ENCODE measurements at places on chromosomes 5 and 9.

DNA sequence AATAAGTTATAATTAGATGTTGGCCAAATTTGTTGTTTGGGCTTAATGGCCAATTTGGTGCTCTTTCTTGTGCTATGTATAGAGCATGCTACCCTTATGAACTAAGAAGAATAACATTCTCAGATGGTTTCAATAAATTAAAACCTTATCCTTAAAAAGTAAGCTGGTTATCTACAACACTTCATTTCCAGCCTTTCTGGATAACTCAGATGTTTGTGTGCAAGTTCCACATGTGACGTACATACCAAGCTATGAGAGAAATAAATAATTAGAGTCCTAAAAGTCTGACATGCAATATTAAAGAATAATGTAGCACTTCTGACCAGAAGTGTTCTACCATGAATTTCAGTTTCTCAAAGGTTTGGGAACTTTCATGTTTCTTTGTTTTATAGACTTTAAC is 11.7 kb downstream of the MTREX start:
- no peak for DNase-seq

GRCh38 chr9:97788763-97789663 is 64.0 kb upstream of the FOXE1 start:
- DNase-seq = no peak

GRCh38 chr9:120924698-120925534 is 1.7 kb downstream of the TRAF1 start:
- DNase-seq = no peak

- DNase-seq = no peak
Observed at GRCh38 chr9:95511616-95511931, 5.2 kb downstream of the PTCH1 start.

- DNase-seq = no peak
Observed at GRCh38 chr9:80378669-80379293, 807.0 kb downstream of the TLE4 start.

DNA sequence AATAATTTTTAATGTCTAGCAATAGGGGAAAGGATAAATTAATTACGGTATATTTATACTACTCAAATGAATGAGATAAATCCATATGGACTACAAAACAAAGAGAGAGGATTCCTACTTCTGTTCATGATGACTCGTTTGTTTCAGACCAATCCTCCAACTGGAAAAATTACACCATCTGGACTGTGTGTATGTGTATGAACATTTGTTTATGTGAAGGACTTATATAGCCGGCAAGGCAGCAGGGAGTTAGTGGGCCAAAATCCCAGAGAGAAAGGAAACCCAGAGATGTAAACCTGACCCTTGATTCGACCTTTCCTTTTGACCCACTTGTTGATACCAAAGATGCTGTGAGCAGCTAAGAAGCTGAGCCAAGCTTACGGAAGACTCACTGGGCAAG is 20.1 kb downstream of the PDE6A start:
- DNase-seq = no peak

- DNase-seq = no peak
Observed at GRCh38 chr9:7790022-7790818, 9.4 kb downstream of the DMAC1 start.

- DNase-seq = no peak
Observed at GRCh38 chr5:64612344-64612961, 77.8 kb upstream of the SHISAL2B start.

- DNase-seq = no peak
Observed at GRCh38 chr5:106307265-106307664, 1363.5 kb downstream of the EFNA5 start.

DNA sequence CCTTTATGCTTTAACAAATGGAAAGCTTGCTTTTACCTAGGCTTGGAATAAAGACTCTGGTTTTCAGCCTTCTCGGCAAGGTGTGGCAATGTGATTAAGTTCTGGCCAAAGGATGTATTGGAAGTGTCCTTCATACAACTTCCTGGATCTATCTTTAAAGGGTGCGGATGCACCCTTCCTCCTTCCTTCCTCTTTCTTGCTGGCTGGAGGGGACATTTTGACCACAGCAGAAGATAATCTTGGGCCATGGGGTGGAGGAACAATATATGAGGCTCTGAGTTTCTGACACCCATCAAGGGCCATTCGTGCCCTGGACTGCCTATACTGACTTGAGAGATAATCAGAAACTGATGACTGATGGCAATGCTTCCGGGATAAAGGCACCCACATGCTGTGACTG is 145.7 kb downstream of the ACER2 start:
- DNase-seq = no peak

DNA sequence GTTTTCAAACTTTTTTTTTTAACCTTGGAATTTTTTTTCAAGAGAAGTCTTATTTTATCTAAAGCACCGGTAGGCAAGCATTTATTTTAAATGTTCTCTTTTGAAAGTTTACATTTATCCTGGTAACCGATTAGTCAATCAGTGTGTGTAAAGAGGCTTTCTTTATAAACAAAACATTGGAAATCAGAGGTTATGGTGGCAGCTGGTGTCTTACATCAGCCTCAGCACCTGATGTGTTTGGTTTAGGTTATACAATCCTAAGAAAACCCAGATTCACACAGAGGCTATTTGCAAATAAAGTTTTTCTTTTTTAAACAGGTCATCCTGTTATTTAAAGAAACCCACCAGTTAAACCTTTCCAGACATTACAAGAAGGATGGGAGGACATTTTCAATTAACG is 173.3 kb upstream of the GDNF start:
- no peak for DNase-seq

- DNase-seq = no peak
Observed at GRCh38 chr9:87713988-87714330, 12.0 kb upstream of the CTSL start.

DNA sequence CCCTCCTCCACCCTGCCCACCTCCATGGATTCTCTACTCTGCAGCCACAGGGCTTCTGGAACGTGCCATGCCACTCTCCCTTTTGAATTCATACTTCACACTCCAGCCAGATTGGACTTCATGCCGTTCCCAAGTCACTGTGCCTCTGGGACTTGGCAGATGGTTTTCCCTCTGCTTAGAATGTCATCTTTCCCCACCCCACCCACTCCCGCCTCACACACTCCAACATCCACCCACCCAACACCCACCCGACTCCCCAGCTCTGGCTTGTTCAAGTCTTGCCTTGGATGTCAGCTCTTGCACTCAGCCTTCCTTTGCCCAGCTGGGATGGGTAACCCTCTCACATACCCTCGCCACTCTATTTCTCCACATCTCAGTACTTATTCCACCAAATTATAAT is 142.1 kb upstream of the DHFR start:
- no peak for DNase-seq

- DNase-seq = no peak
Observed at GRCh38 chr9:76657265-76657664, 107.0 kb upstream of the PCA3 start.

DNA sequence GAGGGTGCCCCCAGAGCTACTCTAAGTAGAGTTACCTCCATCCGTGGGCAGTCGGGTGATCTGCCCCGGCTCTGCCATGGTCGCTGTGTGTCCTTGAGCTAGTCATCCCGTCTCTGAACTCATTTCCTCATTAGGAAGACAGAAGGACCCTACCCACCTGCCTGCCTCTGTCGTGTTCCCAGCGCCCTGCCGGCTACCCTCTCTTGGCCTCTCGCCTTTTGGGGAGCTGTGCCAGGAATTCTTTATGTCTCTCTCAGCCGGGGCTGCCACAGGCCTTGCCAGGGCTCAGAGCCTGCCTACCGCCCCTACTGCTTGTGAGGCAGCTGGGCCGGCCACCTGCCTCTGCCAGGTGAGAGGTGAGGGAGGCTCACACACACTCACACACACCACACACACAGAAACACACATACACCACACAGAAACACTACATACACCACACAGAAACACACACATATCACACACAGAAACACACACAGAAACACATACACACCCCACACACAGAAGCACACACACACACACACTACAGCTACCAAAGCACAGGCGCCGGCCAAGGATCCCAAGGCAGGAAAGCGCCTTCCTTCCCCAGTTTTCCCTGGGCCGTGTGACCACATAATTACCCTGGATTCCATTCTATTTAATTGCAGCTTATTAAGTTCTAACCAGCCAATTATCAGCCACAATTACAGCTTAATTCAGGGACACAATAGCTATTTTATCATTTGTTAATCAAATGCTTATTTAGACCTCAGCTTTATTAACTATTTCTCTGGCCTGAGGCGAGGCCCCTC is 41.7 kb downstream of the UNC5A start:
- DNase-seq = no peak

GRCh38 chr5:143239882-143240518 is 163.5 kb downstream of the NR3C1 start:
- DNase-seq = no peak

- DNase-seq = no peak
Observed at GRCh38 chr5:124859027-124859426, 112.6 kb upstream of the ZNF608 start.

DNA sequence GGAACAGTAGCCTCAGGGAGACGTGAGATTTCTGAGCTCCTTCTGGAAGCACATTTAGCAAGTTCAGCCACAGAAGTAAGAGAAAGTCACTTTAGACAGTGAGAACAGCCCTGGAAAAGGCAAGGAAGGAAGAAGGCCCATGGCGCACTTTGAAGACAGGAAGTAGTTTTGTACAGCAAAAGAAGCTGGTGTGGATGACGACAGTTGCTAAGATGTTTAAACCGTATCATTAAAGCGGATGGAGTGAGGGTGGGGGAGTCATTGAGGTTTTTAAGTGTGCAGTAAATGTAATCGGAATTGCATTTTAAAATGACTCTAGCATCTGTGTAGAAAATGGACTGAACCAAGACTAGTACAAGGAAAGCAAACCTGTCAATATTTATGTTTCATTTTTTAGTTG is 15.3 kb upstream of the TRPM3 start:
- DNase-seq = no peak

DNA sequence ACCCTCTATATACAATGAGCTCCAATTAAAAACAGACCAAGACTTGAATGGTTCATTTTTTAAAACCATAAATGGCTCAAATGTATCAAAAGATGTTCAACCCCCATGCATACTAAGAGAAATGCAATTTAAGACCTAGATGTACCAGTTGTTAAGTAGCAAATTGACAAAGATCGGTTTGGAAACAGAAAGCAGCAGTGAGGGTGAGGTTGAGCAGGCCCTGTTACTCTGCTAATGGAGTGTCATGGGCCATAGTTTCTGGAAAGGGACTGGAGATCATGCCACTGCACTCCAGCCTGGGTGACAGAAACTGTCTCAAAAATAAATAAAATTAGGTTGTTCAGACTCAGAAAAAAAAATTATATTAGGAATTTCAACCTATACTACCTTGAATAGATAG is 55.0 kb downstream of the FNBP1 start:
- DNase-seq = no peak

- no peak for DNase-seq
Observed at GRCh38 chr9:97594381-97594921, 38.7 kb downstream of the TSTD2 start.

GRCh38 chr5:157269761-157270272 is 3.9 kb downstream of the CYFIP2 start:
- no peak for DNase-seq

DNA sequence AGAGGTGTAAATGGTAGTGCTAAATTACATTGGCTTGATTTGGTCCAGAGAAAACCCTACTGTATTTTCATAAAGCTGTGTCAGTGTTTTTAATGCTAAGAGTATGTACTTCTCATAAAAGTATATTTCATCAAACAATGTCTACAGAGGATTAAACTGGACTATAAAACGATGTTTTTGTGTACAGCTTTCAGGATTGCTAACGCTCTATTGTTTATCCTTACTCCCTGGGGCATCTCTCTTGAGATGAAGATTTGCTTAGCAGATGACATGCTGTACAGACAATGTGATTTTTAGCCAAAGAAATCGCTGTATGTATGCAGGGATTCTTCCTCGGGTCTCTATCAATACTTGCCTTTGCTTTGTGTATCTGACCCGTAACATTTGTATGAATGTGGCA is 216.0 kb downstream of the FBXL7 start:
- no peak for DNase-seq

GRCh38 chr5:175466700-175467318 is 11.6 kb upstream of the SFXN1 start:
- DNase-seq = no peak

GRCh38 chr5:139600336-139600949 is 39.3 kb downstream of the UBE2D2 start:
- DNase-seq = no peak

GRCh38 chr5:150540615-150541396 is 32.9 kb downstream of the NDST1 start:
- no peak for DNase-seq

GRCh38 chr9:37144762-37145161 is 24.4 kb downstream of the ZCCHC7 start:
- DNase-seq = no peak

DNA sequence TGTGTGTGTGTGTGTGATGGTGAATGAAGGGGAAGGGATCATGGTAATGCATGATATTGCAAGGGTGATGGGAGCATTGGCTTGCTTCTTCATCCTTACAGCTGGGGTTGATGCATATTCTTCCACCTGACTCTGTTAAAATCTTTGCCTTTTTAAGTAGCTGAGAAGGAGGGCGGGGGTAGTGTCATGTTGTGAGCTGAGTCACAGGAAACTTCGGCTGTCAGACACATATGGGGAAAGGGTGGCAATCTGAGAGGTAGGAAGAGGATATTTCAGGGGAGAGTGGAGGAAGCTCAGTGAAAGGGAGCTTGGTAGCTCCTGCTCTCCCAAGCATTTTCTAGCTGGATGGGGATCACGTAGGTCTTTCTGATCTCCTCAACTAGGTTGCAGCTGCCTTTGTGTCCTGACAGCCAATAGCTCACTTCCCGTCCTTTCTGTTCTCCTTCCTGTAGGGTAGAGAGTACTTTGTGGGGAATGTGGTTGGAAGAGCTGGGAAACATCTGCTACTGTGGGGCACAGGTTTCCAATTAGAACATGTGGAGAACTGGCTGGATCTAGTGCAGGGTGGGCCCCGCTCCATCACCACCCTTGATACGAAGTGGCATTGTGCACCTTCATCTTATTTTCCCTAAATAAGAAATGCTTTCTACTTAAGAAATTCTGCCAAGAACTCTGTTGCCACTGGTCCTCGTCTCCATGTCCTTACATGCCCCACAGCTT is 18.1 kb upstream of the CLK4 start:
- no peak for DNase-seq

GRCh38 chr5:16992444-16992843 is 56.4 kb upstream of the MYO10 start:
- no peak for DNase-seq

GRCh38 chr5:8349855-8350254 is 480.9 kb downstream of the MTRR start:
- no peak for DNase-seq

DNA sequence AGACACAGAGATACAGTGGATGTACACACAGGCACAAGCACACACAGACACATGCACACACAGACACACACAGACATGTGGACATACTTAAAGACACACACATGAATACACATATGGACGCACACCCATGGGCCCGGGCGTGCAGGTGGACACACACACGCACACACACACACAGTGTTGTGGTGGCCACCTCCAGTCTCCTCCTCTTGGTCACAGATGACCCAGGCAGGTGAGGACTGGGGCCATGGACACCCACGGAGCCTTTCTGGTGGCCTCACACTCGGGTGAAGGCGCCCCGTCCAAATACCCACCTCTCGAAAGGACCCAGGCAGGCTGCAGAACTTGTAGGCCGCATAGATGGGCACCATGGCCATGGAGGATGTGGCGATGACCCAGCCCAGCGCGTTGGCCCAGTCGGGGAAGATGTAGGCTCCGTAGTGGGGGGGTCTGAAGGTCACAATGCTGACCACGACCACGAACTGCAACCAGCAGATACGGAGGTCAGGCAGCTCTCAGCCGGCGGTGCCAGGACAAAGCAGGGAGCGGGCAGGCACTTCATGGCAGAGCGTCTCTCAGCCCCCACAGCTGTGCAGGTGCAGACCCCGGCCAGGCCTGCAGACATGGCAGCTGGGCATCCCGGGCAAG is 42.5 kb downstream of the SLC6A3 start:
- DNase-seq = no peak
